ENCODE measurements at places on chromosomes 7 and 10. TPM values are rescaled to one million over a fixed set of nuclear protein-coding genes. Genes with fewer than 3 reads are reported as not detected.

DNA sequence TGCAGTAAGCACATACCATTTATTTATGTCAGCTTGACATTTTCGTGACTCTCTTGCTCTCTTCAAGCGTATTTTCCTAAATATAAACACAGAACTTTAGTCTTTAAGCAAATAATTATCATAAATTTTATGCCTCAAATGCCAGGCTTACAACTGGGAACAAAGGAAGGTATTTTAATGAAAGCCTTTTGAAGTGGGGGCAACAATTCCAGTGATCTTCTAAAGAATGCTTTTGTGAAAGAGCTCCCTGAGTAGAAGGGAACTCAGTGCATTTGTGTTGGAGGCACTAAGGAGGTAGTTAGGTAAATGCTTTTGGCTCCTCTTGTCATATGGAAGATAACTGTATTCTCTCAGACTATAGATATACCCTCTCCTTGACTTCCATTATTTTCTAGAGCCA lies 104.9 kb downstream of the VPS50 start:
- DNase-seq, result no peak

GRCh38 chr7:151745706-151746105 lies 131.2 kb downstream of the PRKAG2 start:
- no peak for DNase-seq

DNA sequence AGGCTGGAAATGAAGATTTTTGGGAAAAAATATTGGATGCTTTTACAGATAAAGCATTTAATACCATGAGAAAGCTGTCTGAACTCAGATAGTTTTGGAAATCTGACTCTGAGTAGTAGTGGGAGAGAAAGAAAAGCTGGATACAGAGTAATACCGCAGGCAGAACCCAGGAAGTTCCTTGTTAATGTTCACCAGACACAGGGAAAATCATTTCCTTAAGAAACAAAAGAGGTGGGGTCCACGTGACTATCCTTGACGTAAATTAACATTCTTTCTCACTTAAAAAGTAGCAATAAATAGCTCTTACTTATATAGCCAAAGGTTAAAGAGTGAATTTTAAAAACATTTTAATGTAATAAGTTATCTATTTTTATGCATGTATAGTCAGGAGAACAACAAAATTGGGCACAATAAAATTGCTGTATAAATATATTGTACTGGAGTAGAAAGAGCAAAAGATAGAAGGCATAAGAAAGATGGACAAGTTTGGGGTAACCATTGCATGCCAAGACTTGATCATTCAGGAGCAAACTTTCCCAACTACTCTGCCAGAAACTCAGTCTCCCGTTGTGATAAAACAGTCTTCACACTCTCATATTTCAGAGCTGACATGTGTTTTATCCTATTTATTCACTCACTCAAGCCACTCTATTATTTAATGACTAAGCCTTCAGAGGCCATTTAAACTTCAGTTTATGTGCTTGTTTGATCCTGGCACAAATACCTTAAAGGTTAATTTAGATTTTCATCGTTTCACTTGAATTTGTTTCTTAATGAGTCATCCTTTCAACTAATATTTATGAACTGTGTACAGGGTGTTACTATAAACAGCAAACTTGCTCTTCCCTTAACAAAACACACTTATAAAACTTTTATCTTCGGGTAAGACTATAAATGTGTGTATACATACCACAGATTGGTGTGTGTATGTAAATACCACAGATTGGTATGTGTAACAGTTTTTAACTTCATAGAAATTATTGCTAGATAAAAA lies 143.1 kb downstream of the GNAI1 start:
- DNase-seq, result no peak

DNA sequence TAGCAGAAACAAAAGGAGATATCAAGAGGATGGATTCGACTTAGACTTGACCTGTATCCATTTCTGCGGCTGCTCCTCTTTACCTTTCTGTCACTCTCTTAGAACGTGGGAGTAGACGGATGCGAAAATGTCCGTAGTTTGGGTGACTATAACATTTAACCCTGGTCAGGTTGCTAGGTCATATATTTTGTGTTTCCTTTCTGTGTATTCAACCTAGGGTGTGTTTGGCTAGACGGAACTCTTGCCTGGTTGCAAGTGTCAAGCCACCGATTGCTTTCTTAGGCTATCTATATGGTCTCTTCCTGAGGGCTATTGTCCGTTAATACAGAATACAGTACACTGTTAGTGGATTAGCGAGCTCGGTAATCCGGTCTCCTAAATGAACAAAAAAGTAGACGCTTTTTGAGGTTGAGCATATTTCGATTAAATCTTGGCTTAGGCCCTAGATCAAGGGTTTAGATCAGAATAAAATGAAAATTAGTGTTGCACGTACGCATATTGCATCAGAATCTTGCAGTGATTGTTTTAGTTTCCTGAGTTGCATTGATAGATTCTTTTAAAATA lies 1.2 kb downstream of the PTEN start:
- no peak for DNase-seq

DNA sequence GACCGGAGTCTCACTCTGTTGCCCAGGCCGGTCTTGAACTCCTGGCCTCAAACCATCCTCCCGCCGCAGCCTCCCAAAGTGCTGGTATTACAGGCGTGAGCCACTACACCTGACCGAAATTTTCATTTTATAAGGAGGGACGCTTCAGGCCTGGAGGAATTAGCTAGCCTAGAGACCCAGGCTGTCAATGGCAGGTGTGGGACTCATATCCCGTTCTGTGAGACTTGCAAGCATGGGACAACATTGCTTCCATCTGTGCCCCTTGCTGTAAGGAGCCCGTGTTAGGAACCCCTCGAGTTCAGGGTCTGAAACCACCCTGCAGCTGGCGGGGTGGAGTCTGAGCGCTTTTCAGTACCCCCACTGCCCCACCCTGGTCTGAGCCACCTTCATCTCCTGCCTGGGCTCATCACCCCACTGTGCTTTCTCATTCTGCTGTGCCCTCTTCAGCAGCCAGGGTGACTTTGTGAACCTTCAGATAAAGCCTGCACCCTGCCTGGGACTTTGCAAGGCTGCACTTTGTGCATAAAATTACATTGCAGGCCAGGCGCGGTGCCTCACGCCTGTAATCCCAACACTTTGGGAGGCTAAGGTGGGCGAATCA lies 1.3 kb upstream of the DAGLB start:
- no peak for DNase-seq

- no peak for DNase-seq
Observed at GRCh38 chr10:77653210-77653609, 15.6 kb upstream of the KCNMA1 start.

DNA sequence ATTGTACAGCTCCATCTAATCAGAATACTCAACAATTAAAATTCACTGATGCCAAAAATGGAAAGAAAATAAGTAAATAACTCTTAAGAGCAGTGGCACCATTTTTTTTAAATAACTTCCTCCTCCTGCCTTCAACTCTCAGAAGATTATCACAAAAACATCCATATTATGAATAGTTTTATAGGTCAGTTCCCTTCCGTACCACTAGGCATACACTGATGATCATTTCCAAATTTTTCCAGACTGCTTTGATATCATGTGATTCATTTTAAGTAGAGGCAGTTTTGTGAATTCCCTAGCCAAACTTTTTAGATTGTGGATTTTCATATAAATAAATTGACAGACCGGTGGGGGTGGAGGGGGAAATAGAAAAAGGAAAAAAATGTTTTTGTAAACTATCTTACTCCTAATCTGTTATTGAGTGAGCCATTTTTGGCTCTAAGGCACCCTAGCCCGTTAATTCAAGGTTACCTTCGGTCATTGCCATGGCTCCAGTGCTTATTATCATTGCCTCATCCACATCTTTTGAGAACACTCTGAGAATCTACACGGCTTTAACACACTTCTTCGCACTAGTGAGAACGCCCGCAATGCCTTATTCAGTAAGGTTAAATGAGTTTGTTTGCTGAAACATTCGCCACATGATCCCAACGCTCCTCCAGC lies 1.0 kb downstream of the FAM107B start:
- DNase-seq, result no peak

DNA sequence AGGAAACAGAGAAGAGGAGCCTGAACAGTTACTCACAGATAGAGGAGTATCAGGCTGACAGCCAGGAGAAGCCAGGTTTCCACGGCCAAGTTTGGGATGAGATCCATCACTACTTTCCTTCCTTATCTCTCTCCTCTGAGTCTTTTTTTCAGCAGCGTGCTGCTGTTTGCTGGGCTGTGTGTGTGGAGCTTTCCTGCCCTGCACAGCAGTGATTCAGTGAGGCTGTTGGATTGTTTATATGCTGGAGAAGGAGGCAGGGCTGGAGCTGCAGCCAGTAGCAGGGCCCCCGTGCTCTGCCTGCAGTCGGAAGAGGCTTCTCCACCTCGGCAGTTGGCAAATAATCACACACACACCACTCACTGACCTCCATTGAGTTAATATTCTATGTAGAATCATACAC lies at the start of gene CYP3A7:
Gene CYP3A7, minus strand, starts transcription at position 210 of the 400 bp plus-strand sequence. Its CDS starts 103 bp downstream, at position 107.
- DNase-seq, result no peak

DNA sequence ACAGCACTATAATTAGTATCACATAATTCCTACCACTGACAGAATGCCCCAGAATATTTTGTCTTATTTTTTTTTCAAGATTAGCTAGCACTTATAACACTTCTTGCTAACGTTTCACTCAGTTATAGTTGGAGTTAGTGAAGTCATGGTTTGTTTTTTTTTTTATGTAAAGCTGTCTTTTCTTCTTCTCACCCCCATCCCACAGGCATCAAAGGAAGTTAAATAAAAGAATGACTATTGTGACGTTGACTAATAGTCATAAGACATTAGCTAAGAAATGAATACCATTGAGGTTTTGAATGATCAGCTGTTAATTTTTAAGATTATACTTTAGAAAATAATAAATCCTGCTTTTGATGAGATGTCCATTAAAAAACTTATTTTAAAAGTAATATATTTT lies 498.3 kb downstream of the GFRA1 start:
- DNase-seq, result no peak

- no peak for DNase-seq
Observed at GRCh38 chr7:143458263-143458662, 15.0 kb downstream of the TAS2R60 start.

DNA sequence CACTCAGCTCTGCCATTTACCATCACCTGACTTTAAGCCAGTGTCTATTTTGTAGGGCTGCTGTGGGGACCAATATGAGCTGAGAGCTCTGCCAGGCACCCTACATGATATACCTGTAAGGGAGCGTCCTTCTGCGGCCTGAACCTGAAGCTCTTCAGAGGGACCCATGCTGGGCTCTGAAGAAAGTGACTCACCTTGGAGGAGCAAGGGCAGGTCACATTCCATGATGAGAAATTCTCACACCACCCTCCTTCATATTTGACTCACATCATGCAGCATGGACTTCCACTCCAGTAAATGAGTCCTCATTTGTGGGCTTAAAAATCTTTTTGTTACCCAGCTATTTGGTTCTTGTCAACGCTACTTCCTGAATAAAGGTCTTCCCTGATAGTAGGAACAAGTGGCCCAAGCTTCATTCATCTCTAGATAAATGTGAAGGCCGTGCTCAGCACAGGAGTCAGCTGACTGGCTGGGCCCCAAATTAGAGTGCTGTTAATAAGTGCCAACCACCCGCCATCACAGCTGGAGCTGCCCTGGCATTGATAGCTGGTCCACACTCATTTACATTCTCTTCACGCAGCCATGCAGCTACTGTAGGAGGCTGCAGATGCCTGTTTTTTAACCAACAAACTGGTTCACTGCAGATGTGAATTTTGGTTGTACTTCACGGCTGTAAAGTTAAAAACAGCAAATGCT lies 78.4 kb downstream of the RNF216 start:
- no peak for DNase-seq

DNA sequence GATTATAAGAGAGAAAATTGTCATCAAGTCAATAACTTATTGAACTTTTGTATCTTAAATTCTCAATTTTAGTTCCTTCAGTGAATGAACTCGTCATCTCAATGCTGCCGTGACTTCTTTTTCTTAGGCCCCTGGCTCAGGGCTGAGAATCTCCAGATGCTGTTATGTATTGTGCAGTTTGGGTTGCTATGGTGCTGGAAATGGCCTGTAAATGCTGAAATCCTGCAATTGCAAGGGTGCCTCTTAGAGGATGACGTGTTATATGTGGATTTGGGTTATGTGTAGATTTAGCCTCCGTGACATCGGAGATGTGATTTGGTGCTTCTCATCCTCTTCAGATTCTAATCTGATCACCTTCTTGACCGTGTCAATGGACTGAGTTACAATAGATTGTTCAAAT lies 55.7 kb upstream of the ZRANB1 start:
- no peak for DNase-seq

Gene FIGNL1
- 7.2 TPM for total RNA-seq

Gene DOCK1
- total RNA-seq, result 46.0 TPM

Gene MKI67
- total RNA-seq, result 0.39 TPM

Gene CPA1
- 4.0 TPM for total RNA-seq

Gene ZNF107
- total RNA-seq, result 4.0 TPM

Gene SPDYE2
- not detected for total RNA-seq

Gene CABCOCO1
- total RNA-seq, result 0.35 TPM

Gene SLC16A12
- 0.22 TPM for total RNA-seq

Gene VAX1
- not detected for total RNA-seq

Gene PAPOLB
- total RNA-seq, result 0.22 TPM

Measured in mesenteric fat pad (tissue), 1 donor.